ENCODE measurements at places on chromosomes 16 and 17.

DNA sequence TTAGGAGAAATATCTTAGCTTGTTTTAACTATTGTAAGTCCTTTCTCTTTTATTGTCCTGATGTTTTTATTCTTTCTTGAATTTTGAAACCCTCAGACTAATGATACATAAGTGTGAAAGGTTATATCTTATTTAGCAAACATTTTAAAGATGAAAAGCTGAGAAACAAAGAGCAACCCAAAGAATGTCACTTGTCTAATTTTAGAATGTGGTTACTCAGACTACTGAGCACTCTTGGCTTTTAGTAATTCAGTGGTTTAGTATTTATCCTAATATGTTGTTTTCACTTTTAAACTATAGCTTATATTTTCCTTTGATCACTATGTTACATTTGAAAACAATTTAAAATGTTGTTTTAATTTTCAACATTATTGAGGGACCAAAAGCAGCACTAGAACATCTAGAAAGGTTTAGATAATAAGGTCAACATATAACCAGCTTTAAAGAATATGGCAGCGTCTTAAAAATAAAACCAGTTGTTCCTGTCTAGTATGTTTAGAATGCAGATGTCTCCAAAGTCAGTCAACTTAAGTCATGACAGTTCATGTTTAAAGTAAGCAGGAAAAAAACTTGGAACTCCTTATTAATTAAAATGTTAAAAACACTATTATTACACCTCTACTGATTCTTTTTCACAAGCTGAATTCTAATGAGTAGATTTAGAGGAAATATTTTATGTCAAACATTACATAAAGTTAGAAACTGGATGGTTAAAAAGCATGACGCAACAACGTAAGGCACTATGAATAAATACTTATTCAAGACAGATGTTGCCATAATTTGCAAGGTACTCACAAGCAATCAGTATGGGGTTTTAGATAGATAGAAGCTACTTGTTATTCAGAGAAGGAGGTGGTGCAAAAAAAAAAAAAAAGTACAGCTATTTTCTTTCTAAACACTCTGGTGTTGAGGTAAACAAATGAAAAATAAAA is 2.4 kb downstream of the MBTD1 start:
- no peak for DNase-seq

DNA sequence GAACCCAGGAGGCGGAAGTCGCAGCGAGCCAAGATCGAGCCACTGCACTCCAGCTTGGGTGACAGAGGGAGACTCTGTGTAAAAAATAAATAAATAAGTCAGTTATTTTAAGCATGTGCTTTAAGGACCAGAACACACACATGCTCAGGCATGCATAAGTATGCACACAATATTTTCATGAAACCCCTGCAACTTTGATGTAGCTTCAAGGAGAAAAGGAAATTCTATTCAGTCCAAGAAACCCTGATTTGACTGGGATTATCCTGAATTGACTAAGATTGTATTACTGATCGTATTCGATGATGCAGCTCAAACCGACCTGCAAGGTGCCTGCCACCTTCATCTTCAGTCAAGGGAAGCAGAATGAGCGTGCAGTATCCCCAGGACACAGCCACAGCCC is 841 bp downstream of the TEKT5 start:
- DNase-seq = no peak

GRCh38 chr17:75697651-75698291 is 23.5 kb upstream of the ITGB4 start:
- DNase-seq = no peak

GRCh38 chr16:12515346-12515745 is 288.3 kb downstream of the CPPED1 start:
- DNase-seq = no peak

- no peak for DNase-seq
Observed at GRCh38 chr16:17082095-17082882, 388.5 kb downstream of the XYLT1 start.

DNA sequence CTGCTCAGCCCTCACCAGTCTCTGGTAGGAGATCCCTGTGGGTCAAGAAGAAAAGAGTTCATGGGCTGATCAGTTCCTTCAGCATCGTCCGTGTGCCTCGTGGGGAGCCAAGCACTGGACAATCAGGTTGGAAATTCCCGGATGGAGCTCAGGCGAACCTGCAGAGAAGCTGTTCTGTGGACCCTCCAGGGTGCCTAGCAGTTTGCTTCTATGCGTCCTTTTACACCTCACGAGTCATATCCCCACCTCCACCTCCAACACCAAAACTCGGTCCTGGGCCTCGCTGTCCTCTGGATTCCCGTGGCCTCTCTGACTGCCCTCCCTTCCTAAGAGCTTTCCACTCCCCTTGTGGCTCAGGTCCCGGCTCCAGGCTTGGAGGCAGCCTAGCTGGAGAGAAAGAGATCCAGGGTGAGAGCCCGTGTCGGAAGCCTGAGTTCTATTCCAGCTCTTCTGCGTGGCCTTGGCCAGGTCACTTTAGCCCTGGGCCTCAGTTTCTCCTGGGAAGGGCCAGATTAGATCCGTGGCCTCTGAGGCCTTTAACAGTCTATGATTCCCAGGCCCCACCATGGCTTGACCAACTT is 26.2 kb upstream of the PIK3R6 start:
- DNase-seq = no peak

GRCh38 chr17:9828296-9829295 is 2.9 kb downstream of the GLP2R start:
- no peak for DNase-seq

- DNase-seq = no peak
Observed at GRCh38 chr17:54903375-54903774, 2.7 kb downstream of the TOM1L1 start.

DNA sequence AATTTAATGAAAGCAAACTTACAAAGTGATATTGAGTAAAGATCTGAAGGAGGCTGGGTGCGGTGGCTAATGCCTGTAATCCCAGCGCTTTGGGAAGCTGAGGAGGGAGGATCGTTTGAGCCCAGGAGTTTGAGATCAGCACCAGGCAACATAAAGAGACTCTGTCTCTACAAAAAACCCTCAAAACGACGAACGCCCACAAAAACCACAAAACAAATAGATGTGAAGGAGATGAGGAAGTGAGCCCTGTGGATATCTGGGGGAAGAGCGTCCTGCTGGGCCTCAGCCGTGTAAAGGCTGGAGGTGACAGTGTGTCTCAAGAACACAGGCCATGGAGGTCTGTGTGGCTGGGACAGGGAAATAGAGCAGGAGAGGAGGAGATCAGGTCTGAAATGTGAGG is 68.8 kb downstream of the ITFG1 start:
- peak; percentile 30 for DNase-seq

- DNase-seq = no peak
Observed at GRCh38 chr17:80760511-80760911, 215.9 kb downstream of the RPTOR start.

Measured in CD4-positive, CD25-positive, alpha-beta regulatory T cell (primary cell).